ENCODE measurements at places on chromosomes 3 and 15.

- no peak for DNase-seq
Measured at GRCh38 chr3:140501061-140501769, 176.6 kb upstream of the TRIM42 start.

- DNase-seq: no peak
Measured at GRCh38 chr3:179182902-179183301, 34.7 kb downstream of the PIK3CA start.

DNA sequence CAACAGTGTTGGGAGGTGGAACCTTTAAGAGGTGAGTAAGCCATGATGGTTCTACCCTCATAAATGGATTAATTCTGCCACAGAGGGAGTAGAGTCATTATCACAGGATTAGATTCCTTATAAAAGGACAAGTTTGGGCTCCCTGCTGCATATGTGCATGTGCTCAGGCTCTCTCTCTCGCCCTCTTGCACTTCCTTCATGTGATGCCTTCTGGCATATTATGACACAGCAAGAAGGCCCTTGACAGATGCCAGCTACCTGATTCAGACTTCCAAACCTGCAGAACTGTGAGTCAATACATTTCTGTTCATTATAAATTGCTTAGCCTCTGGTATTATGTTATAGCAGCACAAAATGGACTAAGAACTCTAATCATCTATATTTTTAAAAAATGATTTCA lies 205.3 kb downstream of the CTNNB1 start:
- no peak for DNase-seq

- DNase-seq: no peak
Measured at GRCh38 chr3:182731764-182732163, 61.5 kb upstream of the ATP11B start.

DNA sequence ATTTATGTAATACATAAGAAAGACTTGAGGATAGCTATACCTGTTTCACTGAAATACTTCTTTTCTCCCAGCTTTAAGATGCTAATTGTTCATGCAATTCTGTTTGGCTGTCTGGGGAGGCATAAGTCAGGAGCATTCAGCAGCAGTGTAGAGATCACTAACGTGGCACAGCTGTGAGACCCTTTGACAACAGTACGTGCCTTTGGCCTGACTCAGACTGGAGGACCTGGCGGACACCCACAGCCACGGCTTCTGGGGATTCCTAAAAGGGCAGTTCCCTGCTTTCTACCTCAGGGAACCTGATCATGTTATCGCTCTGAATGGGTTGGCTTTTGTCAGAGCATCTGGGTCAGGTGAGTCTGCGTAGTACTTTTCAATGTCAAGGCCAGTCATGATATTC lies 295.0 kb upstream of the ICE2 start:
- DNase-seq: no peak

Measured in GM20000 (cell line).